CD8-positive, alpha-beta memory T cell (primary cell): ENCODE measurements at places on chromosomes 11 and 22. TPM values are rescaled to one million over a fixed set of nuclear protein-coding genes. Genes with fewer than 3 reads are reported as not detected.

DNA sequence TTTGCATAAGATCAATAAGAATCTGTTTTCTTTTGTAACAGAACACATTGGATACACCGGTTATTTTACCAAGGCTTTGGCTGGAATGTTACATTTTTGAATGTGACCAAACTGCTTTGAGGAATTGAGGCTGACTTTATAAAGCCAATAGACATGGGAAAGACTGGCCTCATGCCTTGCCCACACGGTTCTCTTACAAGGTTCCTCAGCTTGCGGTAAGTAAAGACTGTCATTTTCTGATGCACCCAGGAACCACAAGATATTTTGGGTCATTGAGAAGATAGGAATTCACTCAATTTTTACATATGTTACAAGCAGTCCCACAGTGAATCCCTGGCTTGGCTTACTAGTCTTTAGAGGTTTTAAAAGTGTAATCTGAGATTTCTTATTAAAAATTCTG is 23.9 kb downstream of the OR10A6 start:
- H3K4me1 ChIP-seq = no peaks in the 10 kb centered on the region
- no peaks in the 10 kb centered on the region for H3K36me3 ChIP-seq
- DNase-seq = no peak
- no peak overlapping the region for H3K4me3 ChIP-seq

DNA sequence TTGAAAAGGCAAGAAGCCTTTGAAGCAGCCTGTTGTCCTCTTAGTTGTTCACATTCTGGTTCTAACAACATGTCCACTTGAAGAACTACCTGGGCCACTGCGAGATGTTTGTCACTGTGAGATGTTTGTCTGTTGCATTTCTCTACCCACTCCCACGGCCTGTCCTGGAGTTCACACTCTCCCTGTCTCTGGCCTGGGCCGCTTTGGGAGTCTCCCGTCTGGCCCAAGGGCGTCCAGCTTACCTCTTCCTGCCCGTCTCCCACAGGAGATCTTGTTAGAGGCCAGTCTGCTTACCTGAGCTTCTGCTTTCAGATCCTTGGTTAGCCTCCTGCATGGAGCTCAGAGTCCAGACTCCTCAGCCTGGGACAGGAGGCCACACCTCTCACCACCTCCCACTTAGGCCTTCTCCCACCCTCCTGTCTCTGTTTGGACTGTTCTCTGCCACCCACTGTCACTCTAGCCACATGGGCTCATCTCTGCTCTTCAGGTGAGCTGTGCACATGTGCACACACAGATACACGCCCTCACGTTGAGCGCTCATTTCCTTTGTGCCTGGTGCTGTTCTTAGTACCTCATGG is 66.0 kb downstream of the TBC1D22A start:
- no peaks in the 10 kb centered on the region for H3K36me3 ChIP-seq
- H3K4me3 ChIP-seq = no peak overlapping the region
- H3K4me1 ChIP-seq = no peaks in the 10 kb centered on the region
- H3K27me3 ChIP-seq = no peaks in the 10 kb centered on the region

GRCh38 chr11:72781313-72782080 is 12.3 kb downstream of the STARD10 start:
- H3K4me3 ChIP-seq = peak overlapping the region; percentile 43
- H3K4me1 ChIP-seq = peaks cover 17% of the 10 kb centered on the region
- DNase-seq = peak; percentile 67
- H3K27me3 ChIP-seq = no peaks in the 10 kb centered on the region
- H3K36me3 ChIP-seq = no peaks in the 10 kb centered on the region
- peak overlapping the region; percentile 54 for H3K27ac ChIP-seq

DNA sequence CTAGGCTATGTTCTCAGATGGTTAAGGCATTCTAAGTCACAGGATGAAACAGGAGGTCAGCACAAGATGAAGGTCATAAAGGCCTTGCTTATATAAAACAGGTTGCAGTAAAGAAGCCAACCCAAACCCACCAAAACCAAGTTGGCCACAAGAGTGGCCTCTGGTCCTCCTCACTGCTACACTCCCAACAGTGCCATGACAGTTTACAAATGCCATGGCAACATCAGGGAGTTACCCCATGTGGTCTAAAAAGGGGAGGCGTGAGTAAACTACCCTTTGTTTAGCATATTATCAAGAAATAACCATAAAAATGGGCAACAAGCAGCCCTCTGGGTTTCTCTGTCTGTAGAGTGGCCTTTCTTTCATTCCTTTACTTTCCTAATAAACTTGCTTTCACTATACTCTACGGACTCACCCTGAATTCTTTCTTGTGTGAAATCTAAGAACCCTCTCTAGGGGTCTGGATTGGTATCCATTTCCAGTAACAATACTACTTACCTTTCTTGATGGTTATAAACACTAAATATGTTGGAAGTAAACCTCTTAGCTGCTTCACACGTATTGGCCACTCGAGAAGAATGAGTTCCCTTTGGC is 1237.9 kb downstream of the FAM181B start:
- no peak for DNase-seq
- no peaks in the 10 kb centered on the region for H3K36me3 ChIP-seq
- H3K27me3 ChIP-seq = no peaks in the 10 kb centered on the region
- no peak overlapping the region for H3K4me3 ChIP-seq
- no peaks in the 10 kb centered on the region for H3K4me1 ChIP-seq

MRGPRX3 gene
- total RNA-seq = not detected

MED19 gene
- 18.4 TPM for total RNA-seq
